GM12864 (cell line): ENCODE measurements at places on chromosomes 6 and 20.

- no peak for DNase-seq
Observed at GRCh38 chr6:105319331-105319730, 83.6 kb downstream of the PREP start.

GRCh38 chr6:131227158-131227543, 91.9 kb downstream of the AKAP7 start:
- no peak for DNase-seq

GRCh38 chr20:8948442-8949020, 120.4 kb upstream of the PLCB4 start:
- no peak for DNase-seq

- no peak for DNase-seq
Observed at GRCh38 chr6:26053992-26054780, 33.0 kb upstream of the HFE start.
